ENCODE measurements at places on chromosomes 13 and 19.

GRCh38 chr13:94706101-94706842 lies 6.1 kb downstream of the SOX21 start:
- ATAC-seq, result no peak

- ATAC-seq, result no peak
These were observed 7.7 kb downstream of the PPP1R12C start for GRCh38 chr19:55109527-55110291.

DNA sequence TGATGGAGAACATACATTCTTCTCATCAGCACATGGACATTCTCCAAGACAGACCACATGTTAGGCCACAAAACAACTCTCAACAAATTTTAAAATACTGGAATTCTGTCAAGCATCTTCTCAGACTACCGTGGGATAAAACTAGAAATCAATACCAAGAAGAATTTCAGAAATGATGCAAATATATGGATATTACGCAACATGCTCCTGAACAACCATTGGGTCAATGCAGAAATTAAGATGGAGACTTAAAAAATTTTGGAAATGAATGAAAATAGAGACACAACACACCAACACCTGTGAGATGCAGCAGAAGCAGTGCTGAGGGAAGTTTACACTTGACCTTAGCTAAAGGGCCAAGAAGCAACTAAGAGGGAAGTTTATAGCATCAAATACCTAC lies 162.8 kb downstream of the CACNA1A start:
- no peak for ATAC-seq

- no peak for ATAC-seq
These were observed 552.1 kb downstream of the DCT start for GRCh38 chr13:93927431-93927830.

All from SK-N-SH treated with all-trans-retinoic acid at 6 μM for 48 hours (cell line).